ENCODE measurements at places on chromosomes 5 and 9.
A peak's percentile ranks its signal among the peaks of the same experiment; 100 is the strongest.

DNA sequence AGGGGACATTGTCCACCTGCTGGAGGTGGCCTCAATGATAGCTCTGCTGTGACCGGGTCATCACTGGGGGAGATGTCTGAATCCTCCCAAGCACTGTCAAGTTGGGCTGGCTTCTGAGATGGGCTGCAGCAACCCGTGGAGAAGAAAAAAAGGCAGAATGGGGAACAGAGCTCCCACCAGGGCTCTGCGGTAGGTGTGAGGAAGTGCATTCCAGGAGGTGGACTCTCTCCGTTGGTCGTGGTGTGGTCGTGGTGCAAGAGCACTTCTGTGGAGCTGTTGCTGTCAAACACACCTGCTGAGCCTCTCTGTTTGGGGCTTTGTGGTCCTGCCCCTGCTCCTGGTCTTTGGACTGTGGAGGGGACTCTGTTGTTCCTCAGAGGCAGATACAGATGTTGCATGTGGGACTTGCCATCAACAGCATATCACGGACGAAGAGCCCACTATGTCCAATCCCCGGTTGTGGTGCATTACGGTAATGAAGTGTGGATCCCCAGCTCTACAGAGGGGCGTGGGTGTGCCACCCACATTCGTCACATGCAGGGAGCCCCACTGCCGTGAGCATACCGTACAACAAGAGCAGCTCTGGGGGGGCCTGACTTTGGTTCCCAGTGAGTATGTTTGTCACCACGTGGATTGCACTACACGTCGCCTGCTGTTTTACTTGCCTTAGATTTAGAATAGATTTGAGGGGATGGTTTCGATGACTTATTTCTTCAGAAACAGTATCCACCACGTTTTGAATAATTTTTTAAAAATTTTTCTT, 36.0 kb upstream of the PITX1 start:
- DNase-seq, result no peak

DNA sequence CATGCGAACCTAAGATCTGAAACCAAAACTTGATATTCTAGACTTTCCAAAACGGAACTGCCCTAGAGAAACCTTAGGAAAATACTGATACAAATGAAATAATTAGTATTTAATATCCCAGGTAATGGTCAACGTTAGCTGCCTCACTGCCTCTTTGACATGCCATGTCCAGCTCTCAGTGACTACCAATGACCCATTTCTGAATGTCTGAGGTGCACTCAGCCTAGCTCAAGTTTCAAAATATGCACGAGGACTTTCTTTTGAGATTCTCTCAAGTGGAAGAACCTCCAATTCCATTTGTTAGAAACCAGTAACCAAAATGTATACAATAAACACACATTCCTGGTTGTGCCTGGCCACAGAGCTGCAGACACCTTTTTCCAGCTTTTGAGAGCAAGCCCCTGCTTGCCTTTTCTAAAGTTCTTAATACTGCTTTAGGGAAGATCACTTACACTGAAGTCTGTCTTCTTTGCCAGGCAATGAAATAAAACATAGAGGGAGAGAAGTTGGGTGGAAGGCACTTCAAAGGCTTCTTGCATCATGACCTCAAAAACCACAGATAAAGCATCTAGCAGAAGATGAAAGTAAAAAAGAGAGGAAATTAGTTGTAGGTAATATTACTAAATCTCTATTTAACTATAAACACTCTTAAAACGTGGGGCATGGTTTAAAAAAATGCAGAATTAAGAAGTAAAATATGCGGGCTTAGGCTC, 87.9 kb downstream of the MRPS27 start:
- no peak for DNase-seq

DNA sequence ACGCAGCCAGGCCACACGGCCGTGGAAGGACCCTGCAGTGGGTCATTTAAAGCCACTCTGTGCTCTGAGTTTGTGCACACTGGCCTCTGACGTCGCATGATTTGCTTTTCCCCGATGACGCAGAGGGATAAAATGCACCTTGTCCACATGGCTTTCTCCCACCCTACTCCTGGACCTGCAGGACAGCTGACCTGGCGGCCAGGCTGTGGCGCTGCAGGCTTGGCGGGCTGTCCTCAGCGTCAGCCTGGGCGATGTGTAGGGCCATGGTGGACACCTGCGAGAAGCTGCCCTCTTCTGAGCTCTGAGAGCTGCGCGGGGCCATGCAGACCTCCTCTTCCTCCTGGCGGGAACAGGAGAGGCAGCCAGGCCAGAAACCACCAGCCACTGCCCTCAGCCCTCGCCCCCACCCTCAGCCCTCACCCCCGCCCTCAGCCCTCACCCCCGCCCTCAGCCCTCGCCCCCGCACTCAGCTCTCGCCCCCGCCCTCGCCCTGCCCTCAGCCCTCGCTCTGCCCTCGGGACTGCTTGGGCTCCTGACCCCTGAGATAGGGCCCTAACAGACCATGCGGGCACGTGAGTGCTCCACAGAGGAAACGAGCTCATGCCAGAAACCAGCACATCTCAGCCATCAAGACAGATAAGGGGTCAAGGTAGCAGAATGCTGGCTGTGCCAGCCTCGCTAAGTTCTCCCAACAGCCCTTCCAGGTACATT, 20.0 kb upstream of the SCGB3A1 start:
- DNase-seq, result no peak

GRCh38 chr5:17481378-17481777, 16.7 kb upstream of the TAF11L2 start:
- no peak for DNase-seq

DNA sequence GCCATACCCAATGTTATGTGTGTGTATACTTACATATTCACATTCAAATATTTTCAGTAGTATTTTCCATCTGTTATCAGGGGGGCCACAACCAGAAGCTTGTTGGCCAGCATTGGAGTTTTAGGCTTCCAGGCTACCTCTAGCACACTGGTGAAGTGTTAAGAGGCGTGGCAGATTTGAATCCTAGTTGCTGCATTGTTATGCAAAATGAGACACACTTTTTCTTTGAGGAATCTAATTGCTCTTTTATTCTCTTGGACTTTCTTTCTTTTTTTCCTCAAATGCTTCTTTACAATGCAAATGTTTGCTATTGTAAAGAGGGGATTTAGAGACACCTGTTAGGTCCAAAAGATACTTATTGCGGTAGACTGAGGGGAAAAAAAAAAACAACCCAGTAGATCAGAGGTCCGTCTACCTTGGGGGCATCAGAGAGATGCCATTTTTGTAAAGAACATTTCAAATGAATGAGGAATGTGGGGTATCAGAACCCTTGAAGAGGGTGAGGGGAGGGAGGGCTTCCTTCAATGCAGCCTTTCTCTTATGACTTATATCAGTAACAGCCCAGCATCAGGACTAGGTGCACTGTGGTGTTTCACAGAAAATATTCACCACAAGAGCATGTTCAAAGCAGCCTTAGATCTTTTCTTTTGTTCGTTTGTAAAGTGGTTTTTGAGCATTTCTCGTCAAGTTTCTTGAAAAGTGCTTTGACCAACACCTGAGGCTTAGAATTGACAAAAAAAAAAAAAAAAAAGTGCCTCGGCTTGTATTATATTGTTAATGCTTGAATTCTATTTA, 3.8 kb downstream of the SMARCA2 start:
- DNase-seq, result no peak

GRCh38 chr5:55402199-55402598, 94.4 kb downstream of the MTREX start:
- DNase-seq, result no peak

- no peak for DNase-seq
Observed at GRCh38 chr5:13606051-13606450, 338.4 kb downstream of the DNAH5 start.

- DNase-seq, result no peak
Observed at GRCh38 chr5:126659805-126660482, 59.2 kb downstream of the PHAX start.

- DNase-seq, result peak; percentile 75
Observed at GRCh38 chr9:105245029-105245890, 809 bp downstream of the SLC44A1 start.

GRCh38 chr5:60207040-60207439, 313.5 kb upstream of the PDE4D start:
- DNase-seq, result no peak

- DNase-seq, result no peak
Observed at GRCh38 chr5:143793249-143793648, 18.7 kb upstream of the HMHB1 start.

GRCh38 chr5:92505145-92505544, 1075.9 kb downstream of the NR2F1-AS1 start:
- no peak for DNase-seq

GRCh38 chr5:103435136-103435889, 127.3 kb downstream of the NUDT12 start:
- DNase-seq, result no peak
